Stimulated activated CD4-positive, alpha-beta T cell treated with anti-CD3 and anti-CD28 coated beads, Interleukin-1b, Interleukin-23, amount 100 ng/mL, for 24 hours (primary cell): ENCODE measurements at places on chromosomes 2 and 18.

DNA sequence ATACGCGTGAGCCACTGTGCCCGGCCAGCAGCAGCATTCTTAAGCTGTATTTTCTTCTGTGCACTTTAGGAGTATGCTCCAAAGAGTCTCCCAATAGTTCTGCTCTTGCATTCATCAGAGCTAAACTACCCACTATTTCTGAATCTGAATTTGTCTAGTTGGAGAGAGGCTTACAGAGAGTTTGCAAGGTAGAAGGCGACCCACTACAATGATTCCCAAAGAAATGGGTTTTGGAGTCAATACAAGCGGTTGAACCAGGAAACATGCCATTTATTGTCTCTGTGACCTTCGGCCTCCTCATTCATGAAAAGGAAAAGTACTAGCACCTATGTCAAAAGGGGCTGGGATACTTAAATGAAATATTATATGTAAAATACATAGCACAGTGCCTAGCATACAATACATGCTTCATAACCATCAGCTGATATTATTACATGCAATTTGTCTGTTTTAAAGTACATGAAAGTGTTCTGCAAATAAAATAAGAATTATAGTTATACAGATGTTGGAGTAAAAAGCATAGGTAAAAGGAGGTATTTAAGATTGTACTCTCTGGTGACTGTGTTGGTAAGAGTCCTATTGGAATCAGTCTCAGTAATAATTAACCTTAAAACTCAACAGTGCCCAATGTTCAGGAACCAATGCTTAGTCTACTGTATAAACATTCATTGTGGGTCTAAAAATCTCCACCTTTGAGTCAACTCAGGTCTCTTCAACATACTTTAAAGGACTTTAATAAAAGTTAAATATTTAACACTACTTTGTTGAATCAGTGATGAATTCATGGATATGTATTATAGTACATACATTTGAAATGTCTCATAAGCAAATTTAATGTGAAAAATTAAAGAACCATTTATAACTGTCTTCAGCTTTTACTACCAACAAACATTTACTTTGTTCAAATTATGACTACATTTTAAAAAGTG lies 89.8 kb upstream of the GRB14 start:
- DNase-seq: no peak

- no peak for DNase-seq
Measured at GRCh38 chr2:225735844-225736243, 336.3 kb downstream of the NYAP2 start.

- DNase-seq: no peak
Measured at GRCh38 chr18:49023271-49023937, 72.6 kb upstream of the SMAD7 start.

GRCh38 chr2:83757329-83757728 lies 701.8 kb downstream of the SUCLG1 start:
- DNase-seq: no peak

DNA sequence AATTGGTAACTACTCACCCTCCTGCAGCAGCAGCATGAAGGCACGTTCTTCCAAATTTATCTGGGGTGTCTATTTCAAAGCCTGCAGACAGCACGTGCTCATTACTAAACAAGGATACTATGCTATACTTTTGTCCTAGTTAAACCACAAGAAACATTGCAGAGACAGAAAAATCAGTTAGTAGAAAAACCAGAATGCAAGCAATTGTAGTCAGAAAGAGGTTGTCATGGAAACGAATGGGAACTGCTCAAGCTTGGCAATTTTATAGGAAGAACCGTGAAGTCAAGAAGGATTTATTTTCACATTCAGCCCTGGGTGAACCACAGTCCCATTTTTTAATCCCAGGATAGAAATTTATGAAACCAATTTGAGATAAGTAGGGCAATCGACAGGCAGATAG lies 162.2 kb upstream of the PGAP1 start:
- DNase-seq: no peak

- no peak for DNase-seq
Measured at GRCh38 chr2:111024496-111024895, 96.2 kb upstream of the BCL2L11 start.

GRCh38 chr2:53114582-53114981 lies 653.0 kb upstream of the CHAC2 start:
- no peak for DNase-seq

- no peak for DNase-seq
Measured at GRCh38 chr2:15579641-15580040, 12.0 kb upstream of the DDX1 start.

DNA sequence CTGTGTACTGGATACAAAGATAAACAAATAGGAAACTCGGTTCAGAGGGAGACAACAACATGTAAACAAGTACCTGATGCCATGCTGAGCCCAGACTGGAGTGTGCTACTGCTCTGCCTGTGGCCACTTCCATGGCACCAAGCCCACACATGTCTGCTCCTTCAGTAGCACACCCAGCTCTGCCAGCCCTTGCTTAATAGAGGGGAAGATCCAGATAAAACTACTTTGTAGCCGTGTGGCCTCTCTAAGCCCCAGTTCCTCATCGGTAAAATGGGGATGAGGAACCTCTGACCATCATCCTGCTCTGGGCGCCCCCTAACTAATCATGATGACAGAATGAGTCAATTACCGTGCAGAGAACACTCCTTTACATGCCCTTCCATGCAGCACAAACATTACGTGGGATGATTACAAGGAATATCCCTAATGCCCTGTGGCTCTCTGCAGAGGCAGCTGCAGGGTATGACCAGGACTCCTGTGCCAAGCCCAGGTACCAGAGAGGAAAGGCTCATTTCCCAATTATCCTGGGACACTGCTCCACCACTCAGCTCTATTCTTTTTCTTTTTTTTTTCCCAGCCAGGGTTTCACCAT lies 34.9 kb downstream of the DNMT3A start:
- no peak for DNase-seq

DNA sequence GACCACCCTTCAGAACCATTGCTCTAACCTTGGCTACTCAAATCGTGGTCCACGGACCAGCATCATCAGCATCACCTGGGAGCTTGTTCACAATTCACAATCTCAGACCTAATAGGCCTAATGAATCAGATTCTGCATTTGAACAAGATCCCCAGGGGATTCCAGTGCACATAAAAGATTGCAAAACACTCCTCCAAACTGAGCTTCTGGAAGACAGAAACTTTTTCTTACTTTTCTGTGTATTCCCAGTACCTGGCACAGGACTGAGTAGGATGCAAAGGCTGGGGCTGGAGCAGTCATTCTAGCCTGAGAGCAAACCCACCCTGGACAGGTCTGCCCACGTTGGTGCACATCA lies 115.1 kb upstream of the COPS8 start:
- no peak for DNase-seq

DNA sequence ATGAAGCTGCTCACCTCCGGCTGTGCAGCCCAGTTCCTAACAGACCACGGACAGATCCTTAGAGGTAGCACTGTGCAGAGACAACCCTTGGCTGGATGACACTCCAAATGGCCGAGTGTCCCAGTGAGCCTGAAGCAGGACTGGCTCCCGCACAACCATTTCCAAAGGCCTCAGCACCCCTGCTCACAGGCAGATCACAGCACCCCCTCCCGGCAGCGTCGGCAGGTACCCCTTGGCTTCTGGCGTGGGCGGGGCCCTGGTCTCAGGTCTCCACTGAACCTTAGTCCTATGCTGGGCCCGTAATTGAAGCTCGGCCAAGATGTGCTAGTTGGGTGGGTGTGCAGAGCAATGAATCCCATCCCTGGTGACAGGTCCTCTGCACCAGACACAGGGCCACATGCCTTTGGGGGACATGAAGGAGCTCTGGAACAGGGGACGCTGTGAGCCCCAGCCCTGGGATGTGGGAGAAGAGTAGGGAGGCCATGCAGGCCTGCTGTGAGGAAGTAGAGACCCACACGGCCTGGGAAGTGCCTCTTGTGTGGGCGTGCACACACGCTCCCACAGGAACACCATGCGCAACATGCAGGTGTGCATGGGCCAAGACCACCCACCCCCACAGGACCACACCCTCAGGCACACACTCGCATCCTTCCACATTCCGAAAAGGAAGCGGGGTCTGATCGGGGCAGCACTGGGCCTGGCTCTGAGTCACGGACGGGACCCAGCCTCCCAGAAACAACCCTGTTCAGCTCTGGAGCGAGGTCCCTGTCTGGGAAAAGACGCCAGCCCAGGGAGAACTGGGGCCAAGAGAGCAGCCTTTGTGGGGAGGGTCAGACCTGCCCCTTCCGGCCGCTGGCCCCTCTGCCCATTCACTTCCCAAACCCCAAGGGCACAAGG lies 2.8 kb downstream of the DUSP2 start:
- DNase-seq: no peak

DNA sequence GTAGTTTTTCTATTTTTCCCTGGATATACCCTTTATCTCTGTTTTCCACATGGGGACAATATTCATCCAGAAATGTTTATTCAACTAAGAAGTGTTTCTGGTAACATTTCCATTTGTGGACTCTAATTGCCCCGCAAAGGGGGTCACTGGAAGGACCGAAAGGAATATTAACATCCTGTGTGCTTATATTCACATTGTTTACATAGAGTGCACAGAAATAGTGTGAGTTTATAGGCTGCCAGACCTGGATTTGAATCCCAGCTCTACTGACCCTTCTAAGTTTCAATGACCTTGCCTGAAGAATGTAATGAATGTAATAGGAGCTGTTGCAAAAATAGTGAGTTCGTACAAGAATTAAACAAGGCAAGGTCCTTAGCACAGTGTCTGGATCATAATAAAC lies 152.9 kb upstream of the NCKAP5 start:
- no peak for DNase-seq

DNA sequence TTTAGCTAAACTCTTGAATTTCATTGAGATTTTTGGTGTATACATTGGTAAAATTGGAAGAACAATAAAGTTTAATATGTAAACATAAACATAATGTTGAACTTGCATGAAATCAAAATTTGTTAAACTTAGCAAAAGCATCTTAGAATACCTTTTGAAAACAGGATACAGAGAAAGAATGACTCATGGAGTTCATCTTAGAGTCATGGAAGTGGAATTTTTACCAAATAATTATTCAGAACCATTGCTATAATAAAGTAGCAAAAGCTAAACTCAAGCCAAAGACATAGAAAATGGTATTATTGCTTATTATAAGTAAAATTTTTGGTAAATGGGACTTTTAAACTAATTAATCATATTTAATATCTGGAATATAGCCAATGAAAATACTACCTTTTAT lies 841.6 kb upstream of the SLC39A10 start:
- DNase-seq: no peak

DNA sequence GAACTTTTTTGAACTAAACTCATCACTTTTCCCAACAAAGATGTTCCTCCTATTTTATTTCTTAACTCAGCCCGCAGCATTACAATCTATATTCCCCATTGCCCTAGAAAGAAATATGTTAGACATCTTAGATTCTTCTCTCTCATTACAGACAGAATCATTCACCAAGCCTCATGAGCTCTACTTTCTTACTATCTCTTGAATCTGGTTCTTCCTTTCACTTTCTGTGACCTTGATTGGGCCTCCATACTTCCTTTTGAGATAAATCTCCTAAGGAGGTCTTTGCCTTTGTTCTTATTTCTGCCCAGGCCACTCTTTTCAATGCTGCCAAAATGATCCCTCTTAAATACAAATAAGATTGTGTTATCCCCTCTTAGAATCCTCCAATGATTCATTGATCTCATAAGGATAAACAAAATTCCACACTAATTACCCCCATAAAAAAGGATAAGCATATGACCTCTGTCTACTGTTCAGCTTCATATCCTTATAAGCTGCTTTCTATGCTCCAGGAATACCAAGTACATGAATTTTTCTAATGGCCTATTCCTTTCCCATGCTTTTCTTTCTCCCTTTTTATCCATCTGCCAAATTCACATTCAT lies 400.0 kb downstream of the ARHGAP15 start:
- no peak for DNase-seq

- DNase-seq: no peak
Measured at GRCh38 chr2:46125798-46126197, 171.4 kb upstream of the EPAS1 start.

GRCh38 chr2:95006588-95006987 lies 18.9 kb upstream of the MAL start:
- DNase-seq: no peak

DNA sequence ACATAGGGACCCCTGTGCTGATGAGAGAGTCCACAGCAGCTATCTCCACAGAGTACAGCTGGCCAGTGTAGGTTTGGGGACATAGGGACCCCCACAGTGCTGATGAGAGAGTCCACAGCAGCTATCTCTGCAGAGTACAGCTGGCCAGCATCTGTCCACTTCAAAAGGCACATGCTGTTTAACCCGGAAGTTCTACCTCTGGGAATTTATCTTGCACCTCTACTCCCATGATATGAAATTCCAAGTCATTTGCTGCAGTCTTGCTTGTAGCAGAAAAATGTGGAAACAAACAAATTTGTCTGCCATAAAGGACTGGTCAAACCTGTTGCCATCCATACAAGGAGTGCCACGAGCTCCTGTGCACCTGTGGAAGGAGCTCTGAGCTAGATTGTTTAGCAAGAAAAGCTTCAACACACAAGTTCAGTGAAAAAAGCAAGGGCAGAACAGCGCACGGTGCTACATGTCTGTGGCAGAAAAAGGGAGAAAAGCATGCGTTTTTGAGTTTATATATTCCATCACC lies 33.1 kb downstream of the LRRFIP1 start:
- no peak for DNase-seq

DNA sequence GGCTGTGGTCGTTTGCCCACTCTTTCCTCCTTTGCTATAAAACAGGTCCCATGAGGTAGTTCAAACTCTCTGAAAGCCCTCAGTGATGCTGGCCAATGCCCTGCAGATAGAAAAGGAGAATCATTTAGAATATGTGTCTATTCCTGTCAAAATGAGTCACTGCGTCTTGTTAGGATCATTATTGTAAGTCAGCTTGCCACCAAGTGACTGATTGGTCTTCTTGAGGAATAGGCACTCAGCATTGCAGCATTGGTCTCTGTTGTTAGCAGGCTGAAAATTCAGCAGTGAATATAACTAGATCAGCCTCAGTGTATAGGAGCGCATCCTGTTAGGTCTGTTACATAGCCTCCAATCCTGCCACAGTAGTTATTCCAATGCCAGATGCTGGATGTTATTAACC lies 28.9 kb downstream of the PRKRA start:
- DNase-seq: no peak

- no peak for DNase-seq
Measured at GRCh38 chr2:130813722-130814121, 23.0 kb upstream of the ARHGEF4 start.

DNA sequence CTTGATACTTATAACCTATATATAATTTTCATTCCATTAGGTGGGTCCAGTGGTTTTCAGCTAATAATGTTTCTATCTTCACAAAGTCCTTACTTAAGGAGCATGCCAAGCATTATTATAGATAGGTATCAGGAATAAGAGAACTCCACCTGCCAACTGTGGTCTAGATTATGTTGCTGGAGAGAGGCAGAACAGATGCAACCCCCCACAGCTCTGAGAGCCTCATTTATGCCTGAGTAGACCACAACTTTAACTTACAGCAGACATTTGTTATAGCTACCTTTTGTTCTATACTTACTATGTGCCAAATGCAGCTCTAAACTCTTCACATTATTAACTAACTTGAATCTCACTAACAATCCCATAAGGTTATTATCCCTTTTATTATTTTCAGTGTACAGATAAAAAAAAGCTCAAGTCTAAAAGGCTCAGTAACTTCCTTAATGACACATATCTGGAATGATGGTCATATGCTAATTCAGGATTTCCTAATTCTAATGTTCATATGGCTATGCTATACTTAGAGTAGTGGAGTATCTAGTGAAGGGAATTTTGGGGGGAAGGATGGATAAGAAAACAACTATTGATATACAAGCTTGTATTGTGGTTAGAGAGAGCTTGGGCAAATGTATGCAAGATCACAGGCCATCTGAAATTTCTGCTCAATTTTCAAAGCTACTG lies 119.1 kb upstream of the RND3 start:
- no peak for DNase-seq

- no peak for DNase-seq
Measured at GRCh38 chr18:59022167-59022945, 117.3 kb upstream of the SEC11C start.
